Epithelial cell of prostate (primary cell): ENCODE measurements at places on chromosomes 4 and X.

GRCh38 chr4:122636697-122637096 is 15.8 kb upstream of the IL21 start:
- no peak for DNase-seq

DNA sequence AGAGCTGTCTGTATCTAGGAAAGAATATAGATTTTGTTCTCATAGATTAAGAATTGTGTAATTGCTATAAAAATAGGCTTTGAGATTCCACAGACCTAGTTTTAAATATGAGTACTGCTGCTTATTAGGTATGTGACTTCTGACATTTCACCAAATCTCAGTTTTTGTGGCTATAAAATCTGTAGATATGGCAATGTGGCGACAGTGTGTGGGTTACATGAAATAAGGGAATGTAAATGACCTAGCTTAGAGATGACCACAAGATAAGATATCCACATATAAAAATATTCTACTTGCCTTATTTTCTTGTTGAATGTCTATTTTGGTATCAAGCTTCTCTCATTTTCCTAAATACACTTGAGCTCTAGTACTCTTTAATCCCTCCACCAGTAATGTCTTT is 193.8 kb downstream of the UNC5C start:
- DNase-seq, result no peak

DNA sequence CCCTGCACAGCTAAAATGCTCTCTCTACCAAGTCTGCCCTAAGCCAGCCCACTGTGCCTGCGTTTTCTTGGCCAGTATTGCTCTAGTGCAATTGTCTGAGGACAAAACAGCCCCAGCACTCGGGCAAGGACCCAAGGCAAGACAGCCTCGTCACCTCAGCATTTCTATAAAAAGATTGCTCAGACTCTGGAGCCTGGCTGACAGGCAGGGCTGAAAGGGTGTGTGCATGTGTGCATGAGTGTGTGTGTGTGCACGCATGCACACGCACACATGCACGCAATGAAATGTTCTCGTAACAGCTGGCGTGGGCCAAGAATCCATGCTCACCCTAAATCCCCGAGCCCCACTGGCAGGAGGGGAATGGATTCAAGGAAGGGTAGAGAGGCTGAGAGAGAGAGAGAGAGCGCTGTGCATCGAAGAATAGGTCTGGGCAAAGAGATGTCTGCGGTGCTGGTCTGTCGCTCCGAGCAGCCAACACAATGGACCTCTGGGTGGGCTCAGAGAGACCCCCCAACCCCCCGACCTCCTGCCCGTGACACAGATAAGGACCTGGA is 579.2 kb downstream of the BCOR start:
- no peak for DNase-seq

DNA sequence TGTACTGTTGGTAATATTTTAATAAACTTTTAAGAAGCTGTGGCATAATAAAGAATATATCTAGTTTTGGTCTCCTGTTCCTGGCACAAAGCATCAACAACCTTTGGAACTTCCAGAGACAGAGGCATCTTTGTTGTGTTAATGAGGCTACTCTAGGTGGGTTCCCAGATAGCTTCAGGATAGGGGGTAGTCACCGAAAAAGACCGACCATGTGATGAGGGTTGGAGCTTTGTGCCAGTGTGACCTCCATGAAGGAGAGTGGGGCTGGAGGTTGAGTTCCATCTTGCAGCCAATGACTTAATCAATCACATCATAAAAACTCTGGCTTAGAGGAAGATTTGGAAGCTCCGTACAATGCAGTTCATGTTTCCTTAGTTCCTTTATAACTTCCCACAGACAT is 9.9 kb downstream of the PPAT start:
- no peak for DNase-seq

DNA sequence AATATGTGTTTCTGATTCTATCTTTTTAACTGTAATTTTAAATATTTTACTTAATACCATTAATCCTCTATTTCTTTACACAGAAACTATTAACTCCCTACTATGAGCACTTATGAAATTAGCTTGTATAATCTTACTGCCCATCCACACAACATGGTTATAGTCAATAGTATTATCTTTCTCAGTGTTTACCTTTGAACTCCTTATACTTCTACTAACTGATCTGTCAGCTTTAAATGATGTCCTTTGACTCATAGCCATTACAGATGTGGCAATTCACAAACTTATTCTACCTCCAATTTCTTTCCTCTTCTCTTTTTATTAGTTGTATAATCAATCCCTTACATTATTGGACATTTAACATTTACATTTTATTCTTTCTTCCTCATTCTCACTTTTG is 5.5 kb downstream of the SEC31A start:
- no peak for DNase-seq

DNA sequence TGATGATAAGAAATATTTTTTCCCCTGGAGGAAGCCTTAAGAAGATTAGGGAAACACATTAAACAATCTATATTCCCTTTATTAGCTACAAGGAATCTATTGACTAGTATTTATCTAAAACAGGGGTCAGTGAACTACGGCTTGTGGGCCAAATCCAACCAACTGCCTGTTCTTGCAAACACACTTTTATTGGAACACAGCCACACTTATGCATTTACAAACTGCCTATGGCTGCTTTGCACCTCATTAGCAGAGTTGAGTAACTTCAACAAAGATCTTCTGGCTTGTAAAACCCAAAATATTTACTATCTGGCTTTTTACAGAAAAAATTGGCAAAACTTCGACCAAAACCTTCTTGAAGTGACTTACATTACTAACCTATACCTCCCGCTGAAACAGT is 733.9 kb upstream of the FTHL17 start:
- DNase-seq, result no peak

DNA sequence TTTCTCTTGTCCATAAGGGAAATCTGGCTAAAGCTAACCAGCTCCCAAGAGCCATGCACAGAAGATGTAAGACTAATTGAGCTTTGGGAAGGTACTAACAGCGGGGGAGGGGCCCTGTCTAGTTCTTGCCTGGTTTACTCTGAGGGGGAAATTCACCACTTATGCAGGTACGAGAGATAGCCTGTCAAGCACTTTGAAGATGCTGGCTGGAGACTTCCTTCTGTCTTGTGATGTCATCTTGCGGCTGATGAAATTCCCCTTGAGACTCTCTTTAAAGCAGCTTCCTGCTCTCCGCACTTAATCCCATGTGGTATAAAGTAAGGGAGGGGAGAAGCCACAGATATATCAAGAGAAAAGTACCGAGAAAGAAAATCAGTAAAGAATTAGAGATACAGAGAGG is 345.3 kb downstream of the MAPK10 start:
- DNase-seq, result no peak

DNA sequence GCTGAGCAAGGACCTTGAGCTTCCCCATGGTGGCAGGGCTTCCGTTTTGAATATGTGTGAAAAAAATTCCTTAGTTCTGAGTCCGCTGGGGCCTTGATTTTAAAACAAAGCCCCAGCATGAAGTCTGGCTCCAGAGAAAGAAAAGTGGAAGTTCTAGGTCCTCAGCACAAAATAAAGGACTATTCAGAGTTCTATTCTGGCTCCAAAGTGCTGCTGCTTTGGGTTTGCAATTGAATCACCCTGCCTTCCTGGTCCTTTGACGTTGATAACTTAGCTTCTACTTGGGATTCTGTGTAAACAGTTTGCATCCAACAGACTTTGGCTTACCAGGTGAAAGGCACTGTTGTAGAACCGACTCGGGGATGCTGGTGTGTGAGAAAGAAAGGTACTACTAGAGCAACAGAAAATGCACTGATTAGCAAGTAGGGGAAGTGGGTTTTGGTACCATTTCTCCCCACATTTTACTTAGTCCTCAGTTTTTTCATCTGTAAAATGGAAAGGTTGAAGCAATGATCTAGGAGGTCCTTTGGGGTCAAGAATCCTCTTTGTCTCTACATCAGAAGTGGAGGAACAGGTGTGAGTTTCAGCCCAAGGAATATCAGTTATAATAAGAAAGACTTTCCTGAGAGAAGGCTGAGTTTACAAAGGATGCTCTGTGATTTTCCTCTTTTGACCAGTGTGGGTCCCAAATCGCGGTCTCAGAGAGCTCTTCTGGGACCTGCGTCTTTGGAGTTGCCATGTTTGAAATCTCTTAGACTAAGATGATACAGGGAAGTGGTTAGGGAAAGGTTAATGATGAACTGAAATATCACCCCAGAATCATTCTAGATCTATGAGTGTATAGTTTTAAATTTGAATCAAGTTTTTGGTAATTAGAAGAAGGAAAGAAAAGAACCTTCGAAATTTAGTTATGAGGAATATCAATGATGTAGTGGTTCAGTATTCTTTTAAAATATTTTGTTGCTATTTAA is 28.2 kb downstream of the IGFBP7 start:
- DNase-seq, result no peak

- no peak for DNase-seq
These were observed 53.5 kb upstream of the FAM9B start for GRCh38 chrX:9087271-9088040.

DNA sequence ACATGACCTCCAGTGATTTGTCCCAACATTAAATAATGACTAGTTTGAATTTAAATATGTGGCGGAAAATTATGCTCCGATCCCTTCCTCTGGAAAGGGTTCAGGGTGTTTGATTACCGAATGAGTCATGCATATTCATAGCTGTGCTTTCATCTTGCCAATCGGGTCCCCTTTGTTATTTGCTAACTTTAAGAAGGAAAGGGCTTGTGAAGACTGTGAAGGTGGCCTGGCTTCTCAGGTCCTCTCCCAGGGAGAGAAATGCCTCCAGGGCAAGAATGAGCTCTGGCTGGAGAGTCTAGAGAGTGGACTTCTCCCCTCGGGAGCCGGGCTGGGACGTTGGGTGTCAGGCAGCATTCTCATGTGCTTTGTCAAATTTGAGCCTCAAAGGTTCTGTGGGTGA is 155.5 kb upstream of the PSAPL1 start:
- DNase-seq, result no peak

GRCh38 chr4:128516301-128516969 is 228.8 kb upstream of the PGRMC2 start:
- DNase-seq, result no peak

DNA sequence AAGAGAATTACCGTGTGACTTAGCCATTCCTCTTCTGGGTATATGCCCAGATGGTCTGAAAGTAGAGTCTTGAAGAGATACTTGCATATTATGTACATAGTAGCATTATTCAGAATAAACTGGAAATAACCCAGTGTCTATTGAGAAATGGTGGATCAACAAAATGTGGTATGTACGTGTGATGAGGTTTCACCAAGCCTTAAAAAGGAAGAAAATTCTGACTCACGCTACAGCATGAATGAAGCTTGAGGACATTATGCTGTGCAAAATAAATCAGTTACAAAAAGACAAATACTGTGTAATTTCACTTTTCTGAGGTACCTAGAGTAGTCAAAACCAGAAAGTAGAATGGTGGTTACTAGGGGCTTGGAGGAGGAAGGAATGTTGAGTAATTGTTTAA is 37.3 kb downstream of the GBA3 start:
- DNase-seq, result no peak

DNA sequence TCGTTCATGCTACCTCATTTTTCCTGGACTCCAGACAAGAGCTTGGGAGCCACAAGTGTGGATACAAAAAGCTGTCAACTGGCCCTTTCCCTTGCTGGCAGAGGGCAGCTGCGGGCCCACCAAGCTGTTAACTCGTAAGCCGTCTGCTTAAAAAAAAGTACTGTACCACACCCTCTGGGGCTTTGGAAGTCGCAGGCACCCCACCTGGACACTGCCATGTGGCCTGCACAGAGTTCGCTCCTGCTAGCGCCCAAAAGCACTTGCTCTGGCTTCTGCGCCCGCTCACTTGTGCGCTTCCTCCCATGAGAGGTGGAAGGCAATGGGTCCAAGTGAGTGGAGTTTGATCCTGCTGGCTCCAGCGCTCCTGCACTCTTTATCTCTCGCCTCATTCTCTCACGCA is 476.4 kb upstream of the FSTL5 start:
- no peak for DNase-seq
